Naive thymus-derived CD8-positive, alpha-beta T cell (primary cell): ENCODE measurements at places on chromosomes 7 and 10. TPM values are rescaled to one million over a fixed set of nuclear protein-coding genes. Genes with fewer than 3 reads are reported as not detected.

GRCh38 chr10:47359626-47360418, 11.7 kb downstream of the RBP3 start:
- no peak for DNase-seq
- no peaks in the 10 kb centered on the region for H3K4me1 ChIP-seq
- no peaks in the 10 kb centered on the region for H3K36me3 ChIP-seq
- H3K4me3 ChIP-seq, result no peak overlapping the region
- no peak overlapping the region for H3K27ac ChIP-seq
- no peaks in the 10 kb centered on the region for H3K27me3 ChIP-seq

- DNase-seq, result no peak
- peaks cover 22% of the 10 kb centered on the region for H3K27me3 ChIP-seq
- H3K27ac ChIP-seq, result no peak overlapping the region
- peaks cover 21% of the 10 kb centered on the region for H3K4me1 ChIP-seq
- no peak overlapping the region for H3K4me3 ChIP-seq
- no peaks in the 10 kb centered on the region for H3K36me3 ChIP-seq
Observed at GRCh38 chr7:120993553-120994191, 5.2 kb downstream of the CPED1 start.

GRCh38 chr7:6398943-6399342, 48.8 kb downstream of the DAGLB start:
- DNase-seq, result no peak
- H3K4me1 ChIP-seq, result peaks cover 47% of the 10 kb centered on the region
- no peak overlapping the region for H3K4me3 ChIP-seq
- H3K27me3 ChIP-seq, result no peaks in the 10 kb centered on the region

GRCh38 chr7:93219868-93220267, 6.4 kb downstream of the HEPACAM2 start:
- no peaks in the 10 kb centered on the region for H3K36me3 ChIP-seq
- H3K4me3 ChIP-seq, result no peak overlapping the region
- H3K27ac ChIP-seq, result no peak overlapping the region
- peaks cover 15% of the 10 kb centered on the region for H3K27me3 ChIP-seq
- no peak for DNase-seq

- DNase-seq, result no peak
- no peak overlapping the region for H3K4me3 ChIP-seq
- H3K36me3 ChIP-seq, result no peaks in the 10 kb centered on the region
- no peaks in the 10 kb centered on the region for H3K27me3 ChIP-seq
- H3K4me1 ChIP-seq, result no peaks in the 10 kb centered on the region
Observed at GRCh38 chr7:101378751-101379174, 16.1 kb downstream of the COL26A1 start.

DNA sequence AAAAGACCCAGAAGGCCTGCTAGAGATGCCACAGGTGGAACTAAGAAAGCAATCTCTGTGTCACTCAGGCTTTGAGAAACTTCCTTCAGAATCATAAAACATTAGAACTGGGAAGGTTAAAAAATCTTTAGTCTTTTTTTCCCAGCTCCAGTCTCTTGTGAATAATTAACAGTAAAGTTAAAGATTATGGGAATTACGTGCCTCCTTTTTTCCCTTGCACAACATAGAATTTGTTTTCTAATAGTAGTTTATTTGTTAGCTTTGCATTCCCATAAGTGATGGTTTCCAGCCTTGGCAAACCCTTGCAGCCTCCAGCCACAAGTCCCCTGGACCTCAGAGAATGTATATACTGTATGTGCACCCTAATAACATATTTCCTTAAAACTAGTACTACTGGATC, 128.3 kb downstream of the TPST1 start:
- no peak overlapping the region for H3K4me3 ChIP-seq
- H3K27me3 ChIP-seq, result no peaks in the 10 kb centered on the region
- H3K27ac ChIP-seq, result no peak overlapping the region
- H3K36me3 ChIP-seq, result peaks cover 8% of the 10 kb centered on the region

- peaks cover 11% of the 10 kb centered on the region for H3K4me1 ChIP-seq
- peak overlapping the region; percentile 95 for H3K27ac ChIP-seq
- no peaks in the 10 kb centered on the region for H3K27me3 ChIP-seq
- H3K36me3 ChIP-seq, result peaks cover 5% of the 10 kb centered on the region
- H3K4me3 ChIP-seq, result peak overlapping the region; percentile 93
Observed at GRCh38 chr10:14838582-14839304, 637 bp downstream of the HSPA14 start.

DNA sequence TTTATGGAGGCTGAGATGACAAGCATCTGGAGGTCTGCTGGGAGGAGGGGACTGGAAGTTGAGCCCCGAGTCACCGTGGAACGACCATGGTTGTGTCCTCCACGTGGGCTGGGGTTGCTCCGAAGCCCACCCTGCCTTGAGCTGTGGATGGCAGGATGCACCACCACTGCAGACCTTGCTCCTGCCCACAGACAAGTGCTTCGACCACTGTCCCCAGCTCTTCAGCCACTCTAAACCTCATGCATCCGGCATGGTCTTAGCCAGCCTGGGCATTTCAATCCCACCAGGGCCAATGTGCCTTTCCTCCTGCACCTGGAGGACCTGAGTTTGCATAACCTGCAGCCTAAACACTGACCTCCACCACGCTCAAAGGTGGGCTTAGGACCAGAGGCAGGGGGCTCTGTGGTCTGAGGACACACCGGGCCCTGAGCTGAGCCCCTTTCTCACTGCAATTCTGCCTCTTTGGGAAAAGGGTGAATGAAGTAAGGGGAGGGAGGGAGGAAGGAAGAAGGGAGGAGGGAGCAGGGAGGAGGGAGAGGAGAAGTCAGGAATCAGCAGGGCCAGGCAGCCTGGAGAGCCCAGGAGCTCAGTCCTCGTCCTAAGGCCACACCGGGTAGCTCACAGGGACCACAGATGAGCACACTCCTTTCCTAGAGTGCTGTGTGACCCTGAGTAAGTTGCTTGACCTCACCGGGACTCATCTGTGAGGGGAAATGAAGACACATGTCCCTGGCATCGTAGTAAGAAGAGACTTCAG, 44.8 kb upstream of the DNAAF5 start:
- H3K4me3 ChIP-seq, result no peak overlapping the region
- H3K36me3 ChIP-seq, result peaks cover 55% of the 10 kb centered on the region
- peaks cover 5% of the 10 kb centered on the region for H3K4me1 ChIP-seq

GRCh38 chr7:101547916-101548661, 81.0 kb downstream of the MYL10 start:
- no peak overlapping the region for H3K4me3 ChIP-seq
- no peaks in the 10 kb centered on the region for H3K36me3 ChIP-seq
- DNase-seq, result no peak
- no peak overlapping the region for H3K27ac ChIP-seq
- peaks cover 4% of the 10 kb centered on the region for H3K27me3 ChIP-seq

- H3K36me3 ChIP-seq, result no peaks in the 10 kb centered on the region
- peaks cover 8% of the 10 kb centered on the region for H3K27me3 ChIP-seq
- DNase-seq, result no peak
- H3K27ac ChIP-seq, result no peak overlapping the region
- H3K4me1 ChIP-seq, result no peaks in the 10 kb centered on the region
- H3K4me3 ChIP-seq, result no peak overlapping the region
Observed at GRCh38 chr7:121081327-121081936, 92.9 kb downstream of the CPED1 start.

GRCh38 chr10:36351159-36351558, 709.1 kb upstream of the FZD8 start:
- no peak overlapping the region for H3K27ac ChIP-seq
- DNase-seq, result no peak
- no peak overlapping the region for H3K4me3 ChIP-seq
- no peaks in the 10 kb centered on the region for H3K27me3 ChIP-seq

DNA sequence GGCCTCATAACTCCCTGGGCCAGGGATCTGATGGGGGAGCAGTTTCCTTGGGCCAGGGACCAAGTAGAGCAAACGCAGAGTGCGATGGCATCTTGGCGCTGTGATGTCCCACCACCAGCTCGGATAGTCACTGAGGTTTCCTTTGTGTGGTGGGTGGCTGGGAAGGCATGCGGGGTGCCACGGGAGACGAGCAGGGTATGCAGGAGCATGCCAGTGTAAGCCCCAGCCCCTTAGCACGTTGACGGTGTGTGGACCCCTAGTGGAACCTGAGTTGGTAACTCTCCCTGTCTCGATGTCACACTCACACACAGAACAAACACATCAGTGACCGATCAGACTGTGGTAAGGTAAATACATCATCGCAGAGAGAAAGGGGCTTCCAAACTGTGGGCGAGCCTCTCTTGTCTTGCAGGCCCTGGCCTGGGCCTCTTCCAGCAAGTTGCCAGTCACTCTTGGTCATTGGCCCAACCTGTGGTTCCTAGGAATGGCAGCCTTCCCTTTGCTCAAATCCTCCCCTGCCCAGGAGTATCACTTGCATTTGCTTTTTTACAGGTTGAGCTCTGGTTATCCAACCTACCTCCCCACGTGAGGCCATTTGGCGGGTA, 231.6 kb upstream of the GPR26 start:
- no peaks in the 10 kb centered on the region for H3K4me1 ChIP-seq
- H3K27me3 ChIP-seq, result peaks cover 38% of the 10 kb centered on the region
- H3K4me3 ChIP-seq, result no peak overlapping the region
- H3K27ac ChIP-seq, result no peak overlapping the region
- H3K36me3 ChIP-seq, result no peaks in the 10 kb centered on the region
- DNase-seq, result no peak

- no peak for DNase-seq
- no peaks in the 10 kb centered on the region for H3K27me3 ChIP-seq
- peak overlapping the region; percentile 46 for H3K4me3 ChIP-seq
- H3K4me1 ChIP-seq, result peaks cover 41% of the 10 kb centered on the region
Observed at GRCh38 chr7:139726485-139726869, 51.3 kb downstream of the HIPK2 start.

DNA sequence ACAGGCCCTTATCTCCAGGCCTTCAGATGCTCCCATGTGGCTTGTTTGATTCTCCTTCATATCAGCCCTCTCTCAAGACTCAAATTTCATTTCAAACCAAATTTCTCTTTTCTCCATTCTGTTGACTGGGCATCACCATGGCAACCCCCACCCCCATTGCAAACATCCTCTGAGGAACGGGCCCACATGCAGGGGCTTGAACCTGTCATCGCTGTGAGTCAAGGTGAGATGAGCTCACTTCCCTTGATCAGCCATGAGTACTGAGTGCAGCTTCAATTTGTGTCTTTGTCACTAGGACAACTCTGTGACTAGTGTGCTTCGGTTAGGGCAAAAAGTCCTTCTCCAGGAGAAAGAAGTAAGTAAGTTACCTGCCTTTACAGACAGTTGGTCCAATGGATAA, 41.9 kb downstream of the CALML3 start:
- no peak overlapping the region for H3K27ac ChIP-seq
- no peak for DNase-seq
- H3K4me1 ChIP-seq, result peaks cover 18% of the 10 kb centered on the region
- no peaks in the 10 kb centered on the region for H3K27me3 ChIP-seq

Gene GGCT
- 15.7 TPM for total RNA-seq

Gene CHST15
- 2.4 TPM for total RNA-seq

Gene MYH16
- total RNA-seq, result not detected

Gene SPACDR
- total RNA-seq, result 4.0 TPM

Gene CHAT
- not detected for total RNA-seq

Gene HOXA4
- 0.31 TPM for total RNA-seq

Gene SEMA3D
- not detected for total RNA-seq

Gene PSD
- total RNA-seq, result 13.3 TPM
